ENCODE measurements at places on chromosomes 6 and 20.

- H3K27me3 ChIP-seq, result no peaks in the 10 kb centered on the region
- no peak for DNase-seq
- H3K36me3 ChIP-seq, result no peaks in the 10 kb centered on the region
- H3K27ac ChIP-seq, result no peak overlapping the region
- no peaks in the 10 kb centered on the region for H3K4me1 ChIP-seq
Observed at GRCh38 chr6:127182501-127182900, 64.0 kb downstream of the RSPO3 start.

- H3K27me3 ChIP-seq, result peaks cover 1% of the 10 kb centered on the region
- H3K36me3 ChIP-seq, result no peaks in the 10 kb centered on the region
- H3K4me3 ChIP-seq, result no peak overlapping the region
- no peak for DNase-seq
- peaks cover 22% of the 10 kb centered on the region for H3K4me1 ChIP-seq
Observed at GRCh38 chr20:655726-656624, 3.0 kb upstream of the SRXN1 start.

- H3K27ac ChIP-seq, result no peak overlapping the region
- no peak for DNase-seq
- no peak overlapping the region for H3K4me3 ChIP-seq
- no peaks in the 10 kb centered on the region for H3K36me3 ChIP-seq
- H3K27me3 ChIP-seq, result no peaks in the 10 kb centered on the region
- no peaks in the 10 kb centered on the region for H3K4me1 ChIP-seq
Observed at GRCh38 chr6:154394571-154394970, 38.0 kb upstream of the IPCEF1 start.

GRCh38 chr6:82275686-82276085 lies 28.1 kb upstream of the IBTK start:
- H3K36me3 ChIP-seq, result no peaks in the 10 kb centered on the region
- no peaks in the 10 kb centered on the region for H3K4me1 ChIP-seq
- no peak for DNase-seq
- no peak overlapping the region for H3K4me3 ChIP-seq
- H3K27ac ChIP-seq, result no peak overlapping the region

Data from natural killer cell (primary cell).